GM12865 (cell line): ENCODE measurements at places on chromosomes 5 and 9.

GRCh38 chr5:161966564-161966963, 101.0 kb upstream of the GABRG2 start:
- DNase-seq = peak; percentile 5

- no peak for DNase-seq
These were observed 228.9 kb upstream of the MVB12B start for GRCh38 chr9:126097679-126098078.

GRCh38 chr5:107670932-107671741, at the start of gene EFNA5:
Gene EFNA5 (minus strand): TSS chr5:107670937.
- DNase-seq = peak; percentile 90

- DNase-seq = no peak
These were observed 86.7 kb upstream of the ALDH1A1 start for GRCh38 chr9:73039271-73040263.

- no peak for DNase-seq
These were observed 282.7 kb downstream of the ENC1 start for GRCh38 chr5:74357827-74358226.

GRCh38 chr5:15798006-15798405, 298.0 kb downstream of the FBXL7 start:
- DNase-seq = no peak

DNA sequence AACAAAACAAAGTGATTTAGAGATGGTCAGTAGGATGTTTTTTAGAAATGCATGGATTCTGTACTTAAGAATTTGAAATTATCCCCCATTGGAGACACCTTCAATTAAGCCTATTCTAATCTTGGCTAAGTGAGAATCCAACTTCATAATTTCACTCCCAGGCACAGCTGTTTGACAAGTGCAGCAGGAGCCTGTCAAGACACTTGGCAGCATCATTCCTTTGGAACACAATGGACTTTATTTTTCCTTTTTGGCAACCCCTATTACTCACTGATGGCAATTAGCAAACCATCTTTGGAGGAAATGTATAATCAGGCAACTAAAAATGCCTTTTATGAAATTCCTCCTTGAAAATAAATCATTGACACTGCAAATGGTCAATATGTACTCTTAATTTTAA, 194.7 kb downstream of the GLIS3 start:
- DNase-seq = no peak

DNA sequence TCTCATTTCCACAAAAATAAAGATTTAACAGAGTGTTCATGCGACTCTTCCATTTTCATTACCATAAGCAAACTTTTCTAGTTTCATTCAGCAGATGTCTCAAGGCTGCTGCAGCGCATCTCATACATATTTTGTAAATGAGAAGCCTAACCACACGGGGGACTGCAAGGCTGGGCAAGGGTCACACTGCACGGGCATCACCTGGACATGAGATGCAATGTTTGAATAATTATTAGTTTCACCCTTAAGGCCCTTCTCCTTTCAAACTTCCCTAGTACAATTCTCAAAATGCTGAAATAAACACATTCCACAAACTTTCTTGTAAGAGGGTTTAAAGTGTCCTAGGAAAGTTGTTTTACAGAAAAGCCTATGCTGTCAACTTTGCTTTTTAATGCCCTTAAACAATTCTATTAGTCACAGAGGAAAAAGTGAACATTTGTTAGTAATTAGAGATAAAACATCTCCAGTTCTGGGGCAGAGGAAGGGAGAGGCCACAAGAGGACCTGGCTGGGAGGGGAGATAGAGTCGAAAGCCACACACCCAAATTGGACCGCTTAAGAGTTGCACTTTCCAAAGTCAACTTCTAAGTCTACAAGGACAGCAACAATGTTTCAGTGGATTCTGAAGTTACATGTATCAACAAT, 1.3 kb downstream of the DENND1A start:
- peak; percentile 63 for DNase-seq

- no peak for DNase-seq
These were observed 10.5 kb upstream of the FRMPD1 start for GRCh38 chr9:37640246-37640645.

DNA sequence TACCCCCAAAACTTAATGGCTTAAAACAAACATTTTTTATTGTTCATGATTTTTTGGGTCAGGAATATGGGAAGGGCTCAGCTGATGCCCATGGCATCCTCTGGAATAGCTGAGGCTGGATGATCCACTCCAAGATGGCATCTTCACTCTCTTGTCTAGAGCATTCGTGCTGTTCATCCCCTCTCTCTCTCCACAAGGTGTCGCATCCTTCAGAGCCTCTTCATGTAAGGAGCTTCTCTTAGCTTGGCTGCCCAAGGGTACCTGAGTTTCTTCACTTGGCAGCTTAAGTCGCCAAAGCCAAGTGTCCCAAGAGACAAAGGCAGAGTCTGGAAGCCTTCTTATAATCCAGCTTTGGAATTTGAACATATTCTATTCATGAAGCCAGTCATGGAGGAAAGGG, 294.7 kb downstream of the CHSY3 start:
- DNase-seq = peak; percentile 64
